ENCODE measurements at places on chromosomes 5 and 9.
A peak's percentile ranks its signal among the peaks of the same experiment; 100 is the strongest.

GRCh38 chr9:37732952-37733351, 20.7 kb upstream of the TRMT10B start:
- DNase-seq, result no peak

DNA sequence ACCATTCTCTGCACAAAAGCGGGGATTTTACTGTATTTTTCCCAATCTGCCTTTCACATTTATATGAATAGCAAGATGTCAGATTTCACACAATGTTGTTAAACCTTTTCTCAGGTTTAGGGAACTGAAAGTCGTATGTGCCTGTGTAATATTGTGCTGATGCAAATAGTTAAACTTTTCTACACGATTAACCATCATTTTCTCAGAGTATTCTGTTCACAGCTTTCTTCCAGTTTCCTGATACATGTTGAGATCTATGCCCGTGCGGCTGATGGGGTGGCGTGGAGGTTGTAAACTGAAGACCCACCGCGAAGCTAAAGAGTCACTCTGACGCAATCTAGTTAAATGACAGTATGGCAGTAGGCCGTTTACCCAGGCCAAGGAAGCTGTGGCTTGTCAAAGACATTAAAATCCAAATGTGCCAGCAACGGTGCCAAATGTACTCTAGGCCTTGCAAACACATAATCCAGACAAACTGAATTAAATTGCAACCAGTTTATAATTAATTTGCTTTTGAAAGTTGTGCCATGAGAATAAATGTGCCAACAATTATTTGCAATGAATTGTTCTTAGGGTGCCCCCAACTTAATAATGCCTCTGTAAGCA, 145.7 kb downstream of the EBF1 start:
- DNase-seq, result no peak

- no peak for DNase-seq
Measured at GRCh38 chr5:170300361-170301013, 2.9 kb upstream of the LCP2 start.

DNA sequence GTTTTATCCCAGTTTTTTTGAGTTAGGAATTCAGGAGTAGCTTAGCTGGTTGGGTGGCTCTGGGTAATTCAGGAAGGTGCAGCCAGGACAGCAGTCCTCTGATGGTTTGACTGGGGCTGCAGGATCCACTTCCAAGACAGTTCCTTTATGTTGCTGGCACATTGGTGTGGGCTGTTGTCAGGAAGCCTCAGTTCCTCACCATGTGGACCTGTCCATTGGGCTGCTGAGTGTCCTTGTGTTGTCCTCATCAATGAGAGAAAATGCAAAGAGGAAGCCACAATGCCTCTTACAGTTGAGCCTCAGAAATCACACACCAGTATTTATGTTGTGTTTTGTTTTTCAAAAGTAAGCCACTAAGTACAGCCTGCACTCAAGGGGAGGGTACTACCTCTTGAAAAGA, 140.9 kb downstream of the MAST4 start:
- no peak for DNase-seq

- DNase-seq, result no peak
Measured at GRCh38 chr5:10195301-10195700, 54.4 kb downstream of the ATPSCKMT start.

DNA sequence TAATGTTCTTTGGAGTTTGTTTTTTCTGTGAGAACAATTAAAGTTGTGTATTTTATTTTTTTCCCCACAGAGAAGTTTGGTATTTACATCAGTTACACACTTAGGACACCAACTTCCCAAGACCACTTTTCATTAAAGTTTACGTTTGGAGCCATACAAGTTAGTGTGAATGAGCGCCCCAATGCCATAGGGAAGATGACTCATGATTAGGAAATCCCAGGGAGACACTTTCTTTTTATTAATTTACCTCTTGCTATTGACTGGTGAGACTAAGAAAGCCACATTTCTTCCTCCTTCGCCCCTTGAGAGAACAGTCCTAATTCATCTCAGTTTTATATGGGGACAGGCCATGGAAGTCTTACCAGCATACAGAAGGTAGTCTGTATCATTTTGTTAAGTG, 57.1 kb downstream of the EDIL3 start:
- no peak for DNase-seq

DNA sequence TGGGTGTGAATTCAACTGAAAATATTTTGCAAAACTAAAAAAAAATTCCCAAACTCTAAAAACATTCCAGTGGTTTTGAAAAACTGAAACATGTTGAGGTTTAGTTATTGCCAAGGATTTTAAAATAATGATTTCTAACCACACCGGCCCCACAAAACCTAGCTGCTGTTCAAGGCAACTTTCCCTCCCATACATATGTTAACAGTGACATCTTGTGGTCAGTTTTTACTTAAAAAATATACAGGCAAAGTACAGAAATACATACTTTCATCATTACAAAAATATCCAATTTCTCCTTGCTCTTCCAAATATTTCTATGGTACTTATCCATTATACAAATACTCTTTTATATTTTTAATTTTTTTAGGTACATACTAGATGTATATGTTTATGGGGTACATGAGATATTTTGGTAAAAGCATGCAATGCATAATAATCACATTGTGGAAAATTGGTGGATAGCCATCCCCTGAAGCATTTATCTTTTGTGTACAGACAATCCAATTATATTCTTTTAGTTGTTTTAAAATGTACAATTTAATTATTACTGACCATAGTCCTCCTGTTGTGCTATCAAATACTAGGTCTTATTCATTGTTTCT, 34.4 kb upstream of the MRPS30 start:
- DNase-seq, result no peak

GRCh38 chr9:131839281-131840084, 99.6 kb upstream of the RAPGEF1 start:
- peak; percentile 17 for DNase-seq

DNA sequence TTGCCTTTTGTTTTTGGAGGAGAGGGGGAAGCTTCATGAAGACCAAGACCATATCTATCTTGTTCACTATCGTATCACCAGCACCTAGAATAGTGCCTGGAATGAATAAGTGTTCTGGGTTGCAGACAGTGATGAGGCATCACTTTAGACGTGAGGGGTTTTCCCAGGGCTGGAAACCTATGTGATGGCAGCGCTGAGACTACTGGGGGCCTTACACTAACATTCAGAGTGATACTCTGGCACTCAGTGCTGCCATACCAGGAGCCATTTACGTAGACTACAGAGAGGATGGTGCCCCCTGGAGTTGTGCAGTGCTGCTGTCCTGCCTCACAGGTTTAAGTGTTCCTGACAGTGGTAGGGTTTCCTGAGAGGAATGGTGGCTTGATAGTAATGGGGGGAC, 6.9 kb downstream of the CCL19 start:
- DNase-seq, result no peak

- DNase-seq, result no peak
Measured at GRCh38 chr5:6705959-6706358, 7.3 kb upstream of the TENT4A start.
